ENCODE measurements at places on chromosomes 16 and 17.
A peak's percentile ranks its signal among the peaks of the same experiment; 100 is the strongest.

GRCh38 chr17:2549392-2550211 is 37.9 kb upstream of the METTL16 start:
- DNase-seq: no peak

DNA sequence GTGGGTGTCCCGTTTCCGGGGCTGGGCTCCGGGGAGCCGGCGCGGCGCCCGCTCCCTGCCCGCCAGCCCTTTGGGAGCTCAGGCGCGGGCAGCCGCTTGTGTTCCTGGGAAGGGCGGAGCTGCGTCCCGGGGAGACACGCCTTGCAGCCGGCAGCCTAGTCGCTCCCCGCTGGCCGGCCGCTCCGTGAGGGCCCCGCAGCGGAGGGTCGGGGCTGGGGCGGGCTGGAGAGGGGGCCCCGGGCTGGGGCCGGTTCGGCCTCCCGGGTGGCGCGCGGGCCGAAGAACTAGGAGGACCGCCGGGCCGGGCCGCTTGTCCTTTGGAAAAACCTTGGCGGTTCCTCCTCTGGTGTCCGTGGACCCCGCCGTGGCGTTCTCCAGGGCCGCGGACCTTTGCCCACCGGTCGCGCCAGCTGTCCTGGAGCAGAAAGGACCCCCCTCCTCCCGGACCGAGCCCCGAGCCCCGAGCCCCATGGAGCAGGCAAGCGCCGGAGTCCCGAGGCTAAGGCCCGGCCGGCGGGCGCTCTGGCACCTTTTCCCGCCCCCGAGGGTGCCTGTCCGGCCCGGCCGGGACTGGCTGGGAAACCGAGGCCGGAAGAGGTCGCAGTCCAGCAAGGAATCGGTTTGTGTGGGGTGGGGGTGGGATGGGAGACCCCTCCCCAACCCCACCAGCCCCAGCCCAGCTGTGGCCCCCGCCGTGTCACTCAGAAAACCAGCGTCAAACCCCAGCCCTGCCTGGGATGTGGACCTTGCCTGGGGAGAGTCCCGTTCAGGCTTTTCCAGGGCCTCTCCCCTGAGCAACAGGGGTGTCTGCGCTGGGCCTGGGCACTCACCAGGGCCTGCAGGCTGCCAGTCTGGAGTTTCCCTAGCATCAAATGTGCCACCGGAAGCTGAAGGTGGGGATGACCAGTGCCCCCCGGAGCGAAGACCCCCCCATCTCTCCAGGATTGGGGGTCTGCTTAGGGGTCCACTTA is 6.8 kb upstream of the TBC1D3B start:
- peak; percentile 58 for DNase-seq

GRCh38 chr16:89485701-89486246 is 4.6 kb downstream of the ANKRD11 start:
- DNase-seq: no peak

DNA sequence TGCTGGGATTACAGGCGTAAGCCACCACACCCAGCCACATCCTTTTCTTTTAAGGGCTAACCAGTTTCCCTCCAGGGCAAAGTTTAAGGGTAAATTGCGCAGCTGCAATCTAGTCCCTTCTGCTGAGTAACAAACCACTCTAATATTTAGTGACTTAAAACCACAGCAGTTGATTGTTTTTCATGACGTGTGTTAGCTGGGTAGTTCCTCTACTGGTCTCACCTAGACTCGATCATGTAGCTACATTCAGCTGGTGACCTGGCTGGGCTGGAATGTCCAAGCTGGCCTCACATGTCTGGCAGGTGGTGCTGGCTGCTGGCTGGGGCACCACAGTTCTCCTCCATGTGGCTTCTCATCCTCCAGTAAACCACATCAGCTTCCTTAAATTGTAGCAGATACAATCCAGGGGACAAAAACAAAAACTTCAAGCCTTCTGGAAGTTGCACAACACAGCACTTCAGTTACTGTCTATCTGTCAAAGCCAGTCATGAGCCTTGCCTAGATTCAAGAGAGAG is 75.5 kb downstream of the GPRC5B start:
- DNase-seq: no peak

GRCh38 chr16:89290887-89291286 is 73.4 kb downstream of the ZNF778 start:
- no peak for DNase-seq

DNA sequence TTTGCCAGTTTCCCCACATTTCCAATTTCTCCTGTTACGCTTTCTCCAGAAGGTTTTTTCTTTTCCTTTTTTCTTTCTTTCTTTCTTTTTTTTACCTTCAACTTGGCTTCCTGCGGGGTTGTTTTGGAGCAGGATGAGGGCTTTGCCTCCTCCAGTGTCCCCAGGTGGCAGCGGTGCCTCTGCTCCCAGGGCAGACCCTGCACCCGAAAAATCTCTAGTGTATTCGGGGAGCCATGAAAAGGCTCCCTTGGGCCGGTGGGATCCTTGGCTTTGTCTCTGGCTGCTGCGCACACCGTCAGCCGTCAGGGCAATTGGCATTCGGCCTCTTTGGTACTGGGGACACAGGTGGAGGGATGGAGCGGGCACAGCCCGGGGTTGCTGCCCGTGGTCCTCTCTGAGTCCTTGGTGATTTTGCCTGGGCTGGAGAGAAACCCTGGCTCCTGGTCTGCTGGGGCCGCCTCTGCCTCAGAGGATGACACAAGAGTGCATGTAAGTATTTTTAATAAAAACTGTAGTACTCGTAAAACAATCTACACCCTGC is 846 bp downstream of the ITGB3 start:
- DNase-seq: no peak

GRCh38 chr16:52488837-52489289 is 58.1 kb downstream of the TOX3 start:
- DNase-seq: no peak

GRCh38 chr17:42700586-42701289 is 18.4 kb downstream of the CNTNAP1 start:
- no peak for DNase-seq

DNA sequence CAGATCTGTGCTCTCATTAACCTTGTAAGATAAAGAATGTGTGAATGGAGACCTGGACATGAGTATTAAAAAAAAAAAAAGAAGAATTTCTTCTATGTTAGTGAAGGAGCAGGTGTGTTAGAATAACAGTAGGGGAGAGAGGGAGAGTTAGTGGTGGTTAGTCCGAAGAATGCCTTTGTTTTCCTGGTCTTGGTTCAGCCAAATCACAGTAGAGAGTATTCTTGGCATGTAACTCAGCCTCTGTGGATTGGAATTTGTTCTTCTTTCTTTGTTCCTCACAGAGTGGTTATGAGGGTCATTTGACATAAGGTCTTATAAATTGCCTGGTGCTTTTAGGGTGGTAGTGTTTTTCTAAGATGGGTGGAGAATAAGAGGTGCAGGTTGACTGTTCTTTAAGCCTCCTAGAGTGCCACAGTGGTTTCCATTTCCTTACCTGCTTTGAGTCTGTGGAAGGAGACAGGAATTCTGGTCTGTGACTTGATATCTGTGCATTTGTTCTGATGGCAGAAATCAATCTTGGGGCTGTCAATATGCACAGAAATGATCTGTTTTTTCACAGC is 17.6 kb downstream of the NUP93 start:
- no peak for DNase-seq

DNA sequence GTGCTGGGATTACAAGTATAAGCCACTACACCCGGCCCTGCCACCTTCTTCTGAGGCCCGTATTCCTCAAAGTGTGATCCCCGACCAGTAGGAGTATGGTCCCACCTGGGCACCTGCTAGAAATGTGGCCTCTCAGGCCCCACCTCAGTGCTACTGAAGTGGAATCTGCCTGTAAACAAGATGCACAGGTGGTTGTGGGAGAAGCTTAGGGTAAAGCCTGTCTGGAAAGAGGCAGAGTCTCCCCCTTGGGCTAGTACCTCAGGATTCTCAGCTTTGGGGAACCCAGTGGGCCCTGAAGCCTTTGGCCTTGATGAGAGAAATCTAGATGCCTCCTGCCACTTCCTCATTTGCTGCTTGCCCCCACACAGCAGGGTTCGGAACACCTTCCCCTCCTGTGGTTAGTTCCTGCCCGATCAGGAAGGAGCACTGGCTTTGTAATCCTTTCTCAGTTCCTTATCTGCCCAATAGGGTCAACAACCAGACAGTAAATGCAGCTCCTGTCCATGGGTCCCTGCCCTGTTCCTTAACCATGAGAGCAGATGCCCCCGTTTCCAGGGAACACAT is 25.2 kb downstream of the TK2 start:
- no peak for DNase-seq

DNA sequence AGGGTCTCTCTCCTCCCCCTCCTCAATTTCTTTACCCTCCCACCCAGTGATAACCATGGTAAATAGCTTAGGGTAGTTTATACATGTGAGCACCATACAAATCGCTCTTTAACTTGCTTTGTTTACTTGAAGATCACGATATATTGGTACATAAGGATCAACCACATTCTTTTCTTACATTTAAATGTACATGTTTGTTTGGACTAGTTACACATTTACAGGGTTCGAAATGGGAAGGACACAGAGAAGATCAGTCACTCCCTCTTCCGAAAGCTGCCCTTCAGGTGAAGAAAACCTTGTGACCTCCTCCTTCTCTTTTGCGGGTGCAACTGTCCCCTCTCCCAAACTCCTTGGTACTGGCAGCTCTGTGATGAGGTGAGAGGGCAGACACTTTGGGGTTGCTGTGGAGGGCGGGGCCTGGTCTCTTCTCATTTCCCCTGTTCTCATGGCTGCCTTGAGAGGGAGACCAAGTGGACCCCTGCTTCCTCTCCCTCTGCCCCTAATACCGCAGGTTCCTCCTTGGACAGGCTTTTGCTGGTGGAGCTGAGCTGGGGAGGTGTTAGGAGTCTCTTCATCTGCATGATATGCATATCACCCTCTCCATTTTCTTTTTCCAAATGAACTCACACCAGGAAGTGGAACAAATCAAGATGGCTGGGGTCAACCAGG is 4.7 kb upstream of the PIK3R6 start:
- no peak for DNase-seq

DNA sequence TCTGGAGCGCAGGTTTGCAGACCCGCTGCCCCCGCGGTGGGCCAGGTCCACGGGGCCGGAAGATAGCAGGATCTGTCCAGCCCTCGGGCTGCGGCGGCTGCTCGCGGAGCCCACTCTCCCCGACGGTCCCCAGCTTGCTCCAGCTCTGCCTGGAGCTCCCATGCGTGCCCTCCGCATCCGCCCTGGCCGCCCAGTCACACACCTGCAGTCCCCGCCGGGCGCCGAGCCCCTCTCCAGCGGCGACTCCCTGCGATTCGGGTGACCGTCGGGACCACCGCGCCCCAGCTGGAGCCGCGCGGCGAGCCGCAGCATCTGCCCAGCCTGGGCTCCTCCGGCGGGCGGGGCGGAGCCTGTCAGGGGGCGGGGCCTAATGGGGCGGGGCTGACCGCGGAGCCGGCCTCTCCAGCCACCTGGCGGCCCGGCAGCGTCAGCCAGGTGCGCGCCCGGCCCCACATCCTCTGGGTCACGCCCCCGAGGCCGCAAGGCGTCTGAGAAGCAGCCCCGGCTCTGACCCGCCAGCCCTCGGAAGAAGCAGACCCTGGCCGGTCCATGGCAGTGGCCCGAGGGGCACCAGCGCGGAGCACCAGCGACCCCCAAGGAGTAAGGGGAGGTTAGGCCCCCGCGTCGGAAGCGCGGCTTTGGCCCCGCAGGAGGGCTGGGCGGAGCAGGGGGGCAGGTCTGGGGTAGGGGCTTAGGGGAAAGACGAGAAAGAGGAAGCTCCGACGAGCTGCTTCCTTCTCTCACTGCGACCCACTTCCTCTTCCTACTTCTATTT is at the start of gene PIK3R5:
Gene PIK3R5, minus strand, starts transcription at position 314 of the 775 bp plus-strand sequence. CDS start 54,213 bp downstream, outside the sequence.
- DNase-seq: no peak

DNA sequence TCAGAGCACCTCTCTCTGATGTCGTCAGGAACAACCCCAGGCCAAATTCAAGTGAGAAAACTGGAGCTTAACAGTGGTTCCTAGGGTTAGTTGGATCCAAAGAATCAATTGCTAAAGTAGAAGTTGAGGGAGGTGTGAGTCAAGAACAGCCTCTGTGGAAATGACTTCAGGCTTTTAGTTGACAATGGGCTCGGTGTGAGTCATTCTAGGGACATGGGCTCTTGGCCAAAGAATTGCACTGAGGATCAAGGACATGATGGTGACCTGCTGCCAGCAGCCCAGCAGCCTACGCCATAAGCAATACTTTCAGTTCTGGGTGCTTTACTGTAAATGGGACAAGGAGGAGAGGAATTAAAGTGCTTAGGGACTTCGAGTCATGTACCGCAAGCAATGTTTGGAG is 32.1 kb upstream of the SMURF2 start:
- no peak for DNase-seq

- DNase-seq: peak; percentile 42
These were observed 15.5 kb upstream of the TFAP4 start for GRCh38 chr16:4288148-4288921.

DNA sequence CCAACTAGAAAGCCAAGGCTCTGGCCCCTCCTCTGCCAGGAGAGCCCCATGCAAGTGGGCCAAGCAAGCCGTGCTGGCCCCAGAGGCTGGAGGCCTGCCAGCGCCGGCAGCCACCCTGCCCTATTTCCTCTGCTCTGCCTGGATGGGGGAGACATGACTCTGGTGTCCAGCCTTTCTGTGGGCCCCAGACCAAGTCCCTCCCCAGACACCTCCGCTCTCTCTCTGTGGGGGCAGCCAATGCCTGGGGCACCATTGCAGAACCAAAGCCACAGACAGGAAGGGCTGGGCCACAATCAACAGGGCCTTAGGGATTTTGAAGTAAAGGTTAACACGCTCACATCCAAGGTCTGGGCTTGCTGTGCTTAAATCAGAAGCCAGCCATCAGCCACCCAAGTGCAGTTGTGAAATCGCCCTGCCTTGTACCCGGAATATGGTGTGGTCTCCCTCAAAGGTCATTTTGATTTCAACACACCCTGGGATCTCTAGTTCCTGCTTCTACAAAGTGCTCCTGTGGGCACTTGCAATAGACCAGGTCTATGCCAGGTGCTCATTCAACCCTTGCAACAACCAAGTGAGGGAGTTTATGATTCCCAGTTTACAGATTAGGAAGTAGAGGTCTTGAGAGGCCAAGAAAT is 63.5 kb upstream of the TEX2 start:
- DNase-seq: no peak

GRCh38 chr16:2848933-2849725 is 8.8 kb downstream of the PRSS22 start:
- DNase-seq: no peak

- DNase-seq: no peak
These were observed 4.8 kb upstream of the ABCC3 start for GRCh38 chr17:50629902-50630301.

Measured in foreskin melanocyte (primary cell).